ENCODE measurements at places on chromosomes 2 and 18.

GRCh38 chr2:135317375-135317774, 213.6 kb downstream of the ZRANB3 start:
- DNase-seq = no peak

DNA sequence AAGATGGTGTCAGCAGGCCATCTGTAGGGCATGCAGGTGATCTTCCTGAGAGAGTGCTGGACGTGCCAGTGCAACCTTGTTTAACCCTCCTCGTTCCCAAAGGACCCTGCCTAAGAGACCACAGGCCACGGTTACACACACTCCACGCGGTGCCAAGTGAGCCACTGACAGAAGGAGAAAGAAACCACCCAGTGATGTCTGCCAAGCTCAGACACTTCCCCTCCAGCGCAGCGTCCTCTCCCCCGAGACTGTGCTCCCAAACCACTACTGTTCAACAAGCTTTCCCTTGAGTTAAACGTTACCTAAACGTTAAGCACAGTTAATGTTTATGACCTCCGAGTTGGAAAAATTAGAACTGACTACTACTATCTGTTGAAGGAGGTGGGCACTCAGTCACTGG, 119.1 kb upstream of the NCK2 start:
- DNase-seq = no peak

- DNase-seq = no peak
Measured at GRCh38 chr2:152015552-152015951, 83.3 kb downstream of the CACNB4 start.

- no peak for DNase-seq
Measured at GRCh38 chr2:21694079-21694878, 570.5 kb downstream of the TDRD15 start.

- no peak for DNase-seq
Measured at GRCh38 chr2:238785528-238785860, 62.4 kb upstream of the TWIST2 start.

DNA sequence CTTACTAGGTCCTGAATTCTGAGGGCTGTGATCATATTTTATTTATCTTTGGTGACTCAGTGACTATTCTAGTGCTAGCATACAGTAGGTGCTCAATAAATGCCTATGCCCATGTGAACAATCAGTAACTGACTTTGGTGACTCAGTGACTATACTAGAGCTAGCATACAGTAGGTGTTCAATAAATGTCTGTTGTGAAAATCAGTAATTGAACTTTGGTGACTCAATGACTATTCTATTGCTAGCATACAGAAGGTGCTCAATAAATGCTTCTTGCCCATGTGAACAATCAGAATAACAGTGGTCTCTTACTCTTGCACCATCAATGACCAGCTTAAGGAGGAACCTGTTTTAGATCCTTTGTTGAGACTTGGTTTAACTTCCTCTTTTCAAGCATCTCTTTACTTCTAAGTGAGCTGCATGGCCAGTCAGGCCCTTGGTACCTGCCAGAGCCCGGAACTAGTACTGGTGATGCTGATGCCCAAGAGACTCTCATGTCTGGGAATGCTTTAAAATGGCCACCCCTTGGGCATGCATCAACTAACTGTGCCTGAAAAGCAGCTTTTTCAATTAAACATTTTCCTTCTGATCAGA, 214.9 kb upstream of the SPRED2 start:
- DNase-seq = no peak

DNA sequence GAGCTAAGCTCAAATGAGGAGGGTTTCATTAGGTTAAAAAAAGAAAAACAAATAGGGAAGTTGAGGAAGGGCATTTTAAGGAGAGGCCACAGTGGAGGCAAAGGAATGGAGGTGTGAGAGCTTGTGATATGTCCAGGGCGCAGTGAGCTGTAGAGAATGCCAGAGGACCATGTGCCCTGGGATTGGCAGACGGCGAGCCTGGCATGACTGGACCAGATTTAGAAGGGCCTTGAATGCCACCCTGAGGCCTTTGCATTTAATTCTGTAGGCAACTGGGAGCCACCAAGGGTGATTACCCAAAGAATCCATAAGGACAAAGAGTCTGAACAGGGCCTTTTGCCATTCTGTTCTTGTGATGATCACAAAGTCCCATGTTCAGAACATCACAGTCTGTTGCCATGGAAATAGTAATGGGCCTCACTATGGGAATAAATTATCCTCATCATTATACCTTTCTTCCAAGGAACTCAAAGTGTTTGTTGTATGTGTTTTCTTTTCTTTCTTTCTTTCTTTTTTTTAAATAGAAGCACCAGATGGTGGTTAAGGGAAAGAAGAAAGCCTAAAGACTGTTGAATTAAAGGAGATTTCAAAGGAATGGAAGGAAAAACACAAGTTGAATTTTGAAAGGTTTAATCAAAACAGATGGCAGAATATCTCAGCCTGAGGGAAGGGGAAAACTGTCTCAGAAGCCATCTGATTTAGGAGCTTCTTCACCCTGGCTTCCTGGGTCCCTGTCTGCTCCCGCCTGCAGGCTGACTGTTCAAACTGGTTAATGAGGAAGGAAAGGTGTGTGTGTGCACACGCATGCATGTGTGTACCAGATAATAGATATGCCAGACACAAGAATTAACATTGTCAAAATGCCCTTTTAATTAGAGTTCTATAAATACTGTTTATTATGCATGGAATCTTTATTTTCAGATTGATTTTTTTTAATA, 31.6 kb upstream of the NCOA1 start:
- DNase-seq = no peak

GRCh38 chr2:155727187-155727895, 605.2 kb downstream of the NR4A2 start:
- no peak for DNase-seq

GRCh38 chr2:7825591-7826312, 856.1 kb upstream of the ID2 start:
- no peak for DNase-seq

All from natural killer cell (primary cell).